ENCODE measurements at places on chromosomes 16 and 17.

DNA sequence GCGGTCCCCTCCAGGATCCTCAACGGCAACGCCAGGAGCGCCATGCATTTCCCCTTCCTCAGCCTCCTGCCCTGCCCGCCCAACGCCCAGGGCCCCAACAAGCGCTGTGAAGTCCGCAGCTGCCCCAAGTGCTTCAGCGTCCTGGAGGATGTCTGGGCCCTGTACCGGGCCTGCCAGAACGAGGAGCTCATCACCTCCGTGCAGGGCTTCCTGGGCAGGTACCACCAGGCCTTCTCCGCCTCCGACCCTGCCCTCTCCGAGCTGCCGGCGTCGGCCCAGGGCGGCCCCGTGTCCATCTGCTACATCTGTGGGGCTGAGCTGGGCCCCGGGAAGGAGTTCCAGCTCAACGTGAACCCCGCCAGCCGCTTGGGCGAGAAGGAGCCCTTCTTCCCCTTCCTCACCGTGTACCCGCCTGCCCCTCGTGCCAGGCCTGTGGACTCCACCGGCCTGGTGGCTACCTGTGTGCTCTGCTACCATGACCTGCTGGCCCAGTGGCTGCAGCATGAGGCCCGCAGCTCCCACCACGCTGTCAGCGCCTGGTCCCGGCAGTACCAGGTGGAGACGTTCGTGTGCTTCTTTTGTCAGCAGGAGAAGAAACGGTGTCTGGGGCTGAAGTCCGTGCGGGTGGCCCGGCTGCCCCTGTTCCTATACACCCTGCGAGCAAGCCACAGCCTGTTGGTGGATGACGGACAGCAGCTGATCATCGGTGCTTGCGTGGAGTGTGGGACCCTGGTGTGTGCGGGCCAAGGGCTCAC lies 58.9 kb upstream of the CIBAR2 start:
- DNase-seq, result no peak

GRCh38 chr16:49563666-49564065 lies 190.1 kb downstream of the C16orf78 start:
- no peak for DNase-seq

- DNase-seq, result no peak
Measured at GRCh38 chr16:80611171-80611929, 70.6 kb downstream of the DYNLRB2 start.

DNA sequence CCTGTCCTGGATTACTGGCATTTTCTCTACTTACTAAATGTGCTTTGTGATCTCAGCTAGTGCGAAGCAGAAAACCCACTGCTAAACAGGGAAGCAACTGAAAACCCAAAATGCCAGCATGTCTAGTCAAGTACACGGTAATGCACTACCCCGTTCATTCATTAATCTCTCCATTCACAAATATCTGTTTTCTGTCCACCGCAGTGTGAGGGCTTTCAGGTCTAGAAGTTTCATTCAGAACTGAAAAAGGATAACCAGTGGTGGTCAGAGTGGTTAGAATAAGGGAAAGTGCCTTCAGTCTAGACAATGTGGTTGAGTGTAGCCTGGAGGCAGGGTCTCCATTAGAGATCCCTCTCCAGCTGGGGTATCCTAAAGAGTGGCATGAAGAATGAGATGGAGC lies 68.3 kb downstream of the C17orf67 start:
- no peak for DNase-seq

DNA sequence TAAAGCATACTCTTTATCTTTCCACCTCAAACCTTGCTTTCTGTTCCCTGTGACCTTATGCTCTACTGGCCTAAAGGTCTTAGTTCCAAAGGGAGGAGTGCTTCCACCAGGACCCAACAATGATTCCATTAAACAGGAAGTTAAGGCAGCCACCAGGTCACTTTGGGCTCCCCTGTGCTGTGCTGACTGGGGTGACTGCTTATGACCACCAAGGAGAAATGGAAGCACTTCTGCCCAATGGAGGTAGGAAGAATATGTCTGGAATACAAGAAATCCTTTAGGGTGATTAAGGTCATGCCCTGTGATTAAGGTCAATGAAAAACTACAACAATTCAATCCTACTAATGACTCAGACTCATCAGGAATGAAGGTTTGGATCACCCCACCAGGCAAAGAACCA lies 233.8 kb upstream of the CDH11 start:
- no peak for DNase-seq

- DNase-seq, result no peak
Measured at GRCh38 chr17:3531266-3532101, 26.1 kb downstream of the TRPV3 start.

- no peak for DNase-seq
Measured at GRCh38 chr16:3142327-3142726, 7.5 kb downstream of the ZNF213 start.

GRCh38 chr17:3282901-3283300 lies 15.3 kb downstream of the OR3A1 start:
- DNase-seq, result no peak

DNA sequence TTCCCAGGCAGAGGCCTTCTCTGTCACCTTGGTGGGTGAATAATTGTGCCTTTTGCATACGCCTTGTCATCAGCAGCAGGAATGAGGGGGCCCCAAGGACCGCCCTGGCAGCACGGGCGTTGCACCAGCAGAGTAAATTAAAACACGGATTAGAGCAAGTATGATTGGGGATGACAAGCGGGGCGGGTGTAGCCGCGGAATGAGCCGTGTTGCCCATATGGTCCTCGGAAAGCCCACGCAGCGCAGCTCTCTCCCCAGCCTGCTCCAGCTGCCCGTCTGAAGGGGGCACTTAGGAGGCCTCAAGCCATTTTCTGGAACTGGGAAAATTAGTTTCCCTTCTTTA lies 299.4 kb upstream of the IRX3 start:
- DNase-seq, result no peak

GRCh38 chr17:2279707-2280106 lies 23.9 kb downstream of the SMG6 start:
- DNase-seq, result no peak

DNA sequence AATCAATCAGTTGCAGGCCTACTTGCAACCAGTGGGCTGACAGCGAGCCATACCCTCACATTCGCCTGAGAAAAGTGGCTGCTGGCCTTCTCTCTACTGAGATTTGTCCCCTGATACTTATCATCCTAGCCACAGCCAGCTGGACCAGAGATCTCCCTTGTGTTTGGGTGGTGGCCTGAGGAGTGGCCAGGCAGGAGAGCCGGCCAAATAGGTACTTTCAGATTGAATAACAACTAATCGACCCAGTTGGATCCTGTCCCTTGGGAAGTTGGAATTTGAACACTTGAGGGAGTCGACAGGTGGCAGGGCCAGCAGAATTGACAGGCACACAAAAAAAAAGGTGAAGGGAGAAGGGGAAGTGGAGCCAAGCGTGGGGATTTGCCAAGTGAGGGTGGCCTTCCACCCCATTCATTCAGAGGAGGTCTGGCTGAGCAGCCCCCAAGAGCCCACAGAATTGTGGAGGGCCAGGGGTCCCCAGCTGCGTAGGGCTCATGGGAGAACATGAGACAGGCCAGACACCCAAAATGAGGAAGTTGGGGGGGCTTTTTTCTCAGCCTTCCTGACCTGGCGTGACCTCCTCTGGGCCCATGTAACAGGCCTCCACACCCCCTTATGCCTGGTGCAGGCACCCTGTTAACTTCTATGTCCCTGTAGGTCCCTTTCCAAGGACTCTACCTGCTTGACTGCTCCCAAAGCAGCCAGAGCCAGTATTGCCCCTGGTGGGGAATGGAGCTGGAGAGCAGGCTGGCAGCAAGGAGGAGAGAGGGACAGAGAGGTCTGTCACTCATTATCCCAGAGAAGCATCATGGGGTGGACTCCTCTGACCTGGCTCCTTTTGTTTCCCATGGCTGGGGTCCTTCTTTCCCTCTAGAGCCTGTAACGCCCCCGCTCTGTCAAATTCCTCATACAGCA lies 2.9 kb upstream of the RANGRF start:
- DNase-seq, result no peak

DNA sequence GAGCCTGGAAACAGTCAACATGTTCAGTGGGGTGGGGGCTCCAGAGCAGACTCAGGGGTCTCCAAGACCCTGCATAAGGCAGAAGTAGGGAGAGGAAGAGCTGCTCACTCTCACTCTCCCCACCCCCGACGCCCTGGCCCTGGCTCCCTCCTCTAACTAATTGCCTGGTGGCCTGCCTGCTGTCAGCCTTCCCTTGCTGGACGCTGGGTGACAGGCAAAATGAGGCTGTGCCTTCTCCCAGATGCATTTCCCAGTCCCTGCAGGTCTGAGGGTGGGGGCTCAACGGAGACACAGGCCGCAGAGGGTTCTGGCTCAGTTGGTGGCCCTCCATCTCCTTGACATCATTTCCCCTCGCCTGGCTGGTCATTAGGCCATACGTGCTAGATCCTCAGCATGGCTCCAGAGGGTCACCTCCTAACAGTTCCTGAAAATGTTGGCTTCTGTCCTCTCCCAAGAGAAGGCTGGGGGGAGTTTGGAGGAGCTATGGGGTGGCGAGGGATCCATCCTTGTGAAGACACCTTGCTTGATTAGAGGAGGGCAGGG lies 1.4 kb downstream of the FMNL1 start:
- no peak for DNase-seq

DNA sequence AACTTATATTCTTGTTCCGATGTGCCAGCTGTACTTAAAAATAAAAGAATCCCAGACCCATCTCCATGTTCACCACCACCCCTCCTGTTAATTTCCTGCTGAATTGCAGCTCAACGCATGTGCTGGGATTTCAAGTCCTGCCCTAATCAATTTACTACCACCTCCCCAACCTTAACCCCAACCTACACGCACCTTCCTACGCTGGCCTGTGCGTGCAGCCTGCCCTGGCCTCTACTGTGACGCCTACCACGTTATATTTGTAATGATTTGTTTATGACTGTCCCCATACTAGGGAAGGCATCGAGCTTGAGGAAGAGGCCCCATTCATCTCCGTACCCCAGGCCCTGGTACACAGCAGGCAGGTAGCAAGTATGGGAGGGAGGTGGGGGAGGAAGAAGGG lies 251.1 kb downstream of the MRTFB start:
- no peak for DNase-seq

- DNase-seq, result no peak
Measured at GRCh38 chr17:66947311-66947710, 17.2 kb upstream of the CACNG4 start.

DNA sequence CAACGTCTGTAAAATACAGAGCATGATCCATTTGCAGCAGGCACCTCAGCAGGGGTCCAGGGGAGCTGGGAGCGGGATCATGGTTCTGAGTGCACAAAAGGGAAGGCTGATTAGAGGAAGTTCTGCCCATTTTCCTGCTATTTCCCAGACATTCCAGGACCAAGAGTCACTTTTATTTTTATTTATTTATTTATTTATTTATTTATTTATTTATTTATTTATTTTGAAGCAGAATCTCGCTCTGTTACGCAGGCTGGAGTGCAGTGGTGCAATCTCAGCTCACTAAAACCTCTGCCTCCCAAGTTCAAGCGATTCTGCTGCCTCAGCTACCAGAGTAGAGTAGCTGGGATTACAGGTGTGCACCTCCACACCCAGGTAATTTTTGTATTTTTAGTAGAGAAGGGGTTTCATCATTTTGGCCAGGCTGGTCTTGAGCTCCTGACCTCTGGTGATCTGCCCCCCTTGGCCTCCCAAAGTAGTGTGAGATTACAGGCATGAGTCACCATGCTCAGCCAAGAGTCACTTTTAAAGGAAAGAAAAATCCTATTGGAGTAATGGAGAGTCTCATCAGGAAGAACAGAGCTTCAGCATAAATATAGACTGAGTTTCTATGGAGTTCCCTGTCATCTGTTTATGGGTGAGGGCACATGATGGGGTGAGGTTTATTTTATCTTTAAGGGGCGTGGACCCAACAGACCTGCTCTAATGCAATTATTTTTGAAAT lies 355.2 kb downstream of the HAPSTR1 start:
- no peak for DNase-seq

DNA sequence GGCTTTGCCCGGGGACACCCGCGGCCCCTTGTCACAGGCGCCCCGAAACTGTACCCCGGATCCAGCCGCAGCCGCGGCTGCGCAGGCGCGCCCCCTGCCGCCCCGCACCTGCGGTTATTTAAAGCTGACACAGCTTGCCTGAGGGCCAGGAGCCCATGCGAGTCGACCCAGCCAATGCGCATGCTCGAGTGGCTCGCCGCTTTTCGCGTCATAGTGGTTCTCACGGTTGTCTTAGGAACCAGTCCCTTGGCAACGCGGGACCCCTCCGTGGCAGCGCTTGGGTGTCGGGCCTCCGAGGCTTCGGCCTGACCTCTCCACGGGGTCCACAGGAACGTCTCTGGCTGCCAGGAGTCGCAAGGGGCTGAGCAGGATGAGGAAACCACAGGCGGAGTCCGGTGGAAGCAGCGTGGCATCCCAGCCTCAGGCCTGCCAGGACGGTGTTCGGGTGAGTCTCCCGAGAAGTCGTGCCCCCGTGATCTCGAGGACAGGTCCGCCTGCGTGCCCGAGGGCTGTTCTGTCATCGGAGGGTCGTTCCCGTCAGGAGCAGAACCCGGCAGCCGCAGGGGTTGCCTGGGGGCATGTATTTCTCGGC lies 716.9 kb downstream of the KCNJ18 start:
- DNase-seq, result no peak

DNA sequence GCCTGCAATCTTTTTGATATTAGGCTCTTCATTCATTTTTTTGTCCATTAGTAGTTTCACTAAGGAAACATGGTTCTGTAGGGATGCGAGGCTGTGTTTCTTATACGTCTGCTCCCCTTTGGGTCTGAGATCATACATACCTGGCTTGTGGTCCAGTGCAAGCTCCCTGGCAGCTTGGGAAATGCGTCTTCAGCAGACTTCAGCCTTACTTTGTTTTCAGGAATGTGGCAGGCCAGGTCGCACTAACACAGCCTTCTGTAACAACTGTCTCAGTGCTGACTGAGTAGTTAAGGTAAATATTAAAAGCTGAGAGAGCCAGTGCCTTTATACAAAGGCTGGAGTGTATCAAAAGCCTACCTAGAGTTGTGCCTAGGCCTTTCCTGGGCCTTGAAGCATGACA lies 970.5 kb upstream of the EEF2KMT start:
- DNase-seq, result no peak

- no peak for DNase-seq
Measured at GRCh38 chr17:42306385-42306667, 18.0 kb downstream of the STAT5A start.

DNA sequence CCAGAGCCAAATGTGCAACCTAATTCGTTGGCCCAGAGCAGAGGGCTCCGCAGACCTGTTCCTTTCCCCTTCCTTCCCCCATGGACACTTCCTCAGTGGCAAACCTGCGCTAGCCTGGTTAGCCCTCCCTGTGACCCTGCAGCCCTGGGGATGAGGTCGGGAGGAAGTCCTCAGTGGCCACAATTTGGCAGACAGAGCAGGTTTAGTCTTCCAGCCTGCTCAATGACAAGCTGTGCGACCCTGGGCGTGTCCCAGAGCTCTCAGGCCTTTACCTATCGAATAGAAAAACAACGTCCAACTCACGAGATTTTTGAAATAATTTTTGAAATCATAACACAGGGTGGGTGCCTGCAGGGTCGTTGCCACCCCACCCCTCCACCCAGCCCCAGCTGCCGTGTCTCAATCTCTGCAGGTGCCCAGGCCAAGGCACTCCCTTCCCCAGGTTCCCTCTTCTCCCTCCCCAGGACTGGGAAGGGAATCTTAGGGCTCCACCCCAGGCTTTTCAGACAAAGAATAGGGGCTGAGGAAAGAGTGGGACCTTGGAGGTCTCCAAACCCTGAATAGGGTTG lies 1.4 kb downstream of the HBM start:
- no peak for DNase-seq

All from activated CD8-positive, alpha-beta memory T cell treated with anti-CD3 and anti-CD28 coated beads for 24 hours (primary cell).